ENCODE measurements at places on chromosomes 16 and 17. TPM values are rescaled to one million over a fixed set of nuclear protein-coding genes. Genes with fewer than 3 reads are reported as not detected.

- peaks cover 1% of the 10 kb centered on the region for H3K36me3 ChIP-seq
- H3K27me3 ChIP-seq, result peaks cover 44% of the 10 kb centered on the region
- peaks cover 15% of the 10 kb centered on the region for H3K4me1 ChIP-seq
- no peak for DNase-seq
- H3K4me3 ChIP-seq, result no peak overlapping the region
- H3K27ac ChIP-seq, result no peak overlapping the region
Observed at GRCh38 chr16:49854796-49855203, 1.1 kb downstream of the ZNF423 start.

TBX2 gene
- not detected for total RNA-seq

GRCh38 chr16:88691924-88692560, 5.7 kb upstream of the SNAI3 start:
- peak overlapping the region; percentile 52 for H3K4me3 ChIP-seq
- no peaks in the 10 kb centered on the region for H3K27me3 ChIP-seq
- peak overlapping the region; percentile 92 for H3K27ac ChIP-seq
- DNase-seq, result peak; percentile 62
- H3K36me3 ChIP-seq, result peaks cover 5% of the 10 kb centered on the region
- peaks cover 57% of the 10 kb centered on the region for H3K4me1 ChIP-seq

DNA sequence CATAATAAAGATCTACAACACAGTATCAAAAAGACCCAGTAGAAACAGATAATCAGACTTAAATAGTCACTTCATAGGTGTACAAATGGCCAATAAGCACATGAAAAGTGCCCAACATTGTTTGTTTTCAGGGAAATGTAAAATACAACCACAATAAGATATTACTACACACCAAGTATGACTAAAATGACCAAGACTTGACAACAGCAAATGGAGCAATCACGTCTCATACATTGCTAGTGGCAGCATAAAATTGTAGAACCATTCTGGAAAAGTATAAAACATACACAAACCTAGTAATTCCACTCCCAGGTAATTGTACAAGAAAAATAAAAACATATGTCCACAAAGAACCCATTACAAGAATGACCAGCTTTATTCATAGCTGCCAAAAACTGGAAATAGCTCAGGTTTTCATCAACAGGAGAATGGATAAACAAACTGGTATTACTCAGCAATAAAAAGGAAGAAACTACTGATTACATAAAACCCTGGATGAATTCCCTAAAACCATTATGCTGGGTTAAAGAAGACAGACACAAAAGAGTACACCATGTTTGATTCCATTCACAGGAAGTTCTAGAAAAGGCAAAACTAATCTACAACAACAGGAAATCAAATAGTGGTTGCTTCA, 85.6 kb downstream of the TTC19 start:
- H3K36me3 ChIP-seq, result peaks cover 62% of the 10 kb centered on the region
- no peaks in the 10 kb centered on the region for H3K27me3 ChIP-seq
- H3K4me3 ChIP-seq, result no peak overlapping the region

GRCh38 chr16:11868412-11868980, 17.2 kb upstream of the RSL1D1 start:
- no peak overlapping the region for H3K4me3 ChIP-seq
- peaks cover 27% of the 10 kb centered on the region for H3K36me3 ChIP-seq
- DNase-seq, result no peak
- H3K4me1 ChIP-seq, result no peaks in the 10 kb centered on the region
- H3K27ac ChIP-seq, result no peak overlapping the region

EFCAB13 gene
- total RNA-seq, result 4.6 TPM

GRCh38 chr16:55151561-55152305, 172.3 kb upstream of the IRX6 start:
- H3K4me1 ChIP-seq, result no peaks in the 10 kb centered on the region
- no peak for DNase-seq
- no peaks in the 10 kb centered on the region for H3K27me3 ChIP-seq
- no peaks in the 10 kb centered on the region for H3K36me3 ChIP-seq
- H3K27ac ChIP-seq, result no peak overlapping the region

DNA sequence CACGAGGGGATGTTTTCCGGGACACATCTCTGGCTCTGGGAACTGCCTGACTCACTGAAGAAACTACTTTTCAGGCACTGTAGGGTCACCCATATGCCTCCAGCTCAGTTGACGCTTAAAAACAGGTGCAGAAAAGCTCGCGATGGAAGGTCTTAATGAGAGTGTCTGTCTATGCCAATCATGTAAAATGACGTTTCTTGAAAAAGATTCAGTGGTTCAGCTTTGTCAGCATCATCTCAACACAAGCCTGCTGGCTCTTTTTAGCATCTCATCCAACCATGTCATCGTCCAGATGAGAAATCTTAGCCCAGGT, 27.5 kb downstream of the OR1D5 start:
- DNase-seq, result no peak
- no peak overlapping the region for H3K27ac ChIP-seq
- no peak overlapping the region for H3K4me3 ChIP-seq
- H3K4me1 ChIP-seq, result no peaks in the 10 kb centered on the region
- H3K27me3 ChIP-seq, result peaks cover 3% of the 10 kb centered on the region

CLEC19A gene
- total RNA-seq, result not detected

DNA sequence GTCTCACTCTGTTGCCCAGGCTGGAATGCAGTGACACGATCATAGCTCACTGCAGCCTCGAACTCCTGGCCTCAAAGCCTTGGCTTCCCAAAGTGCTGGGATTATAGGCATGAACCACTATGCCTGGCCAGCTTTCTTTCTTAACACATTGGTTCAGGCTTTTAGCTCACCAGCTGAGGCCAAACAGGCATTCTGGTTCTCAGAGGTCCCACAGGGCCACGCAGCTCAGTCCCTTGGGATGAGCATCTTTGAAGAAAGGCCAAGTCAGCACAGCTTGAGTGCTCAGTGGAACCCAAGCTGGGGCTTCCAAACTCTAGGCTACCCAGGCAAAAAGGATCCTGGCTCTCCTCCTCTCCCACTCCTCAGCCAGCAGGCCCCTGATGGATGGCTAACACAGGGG, 2.5 kb downstream of the PIK3R5 start:
- peak overlapping the region; percentile 99 for H3K4me3 ChIP-seq
- DNase-seq, result no peak
- H3K27me3 ChIP-seq, result no peaks in the 10 kb centered on the region
- peaks cover 81% of the 10 kb centered on the region for H3K4me1 ChIP-seq
- H3K36me3 ChIP-seq, result peaks cover 73% of the 10 kb centered on the region

TBC1D3I gene
- total RNA-seq, result 0.58 TPM

NPIPA8 gene
- total RNA-seq, result 0.58 TPM

Data from activated CD8-positive, alpha-beta T cell treated with anti-CD3 and anti-CD28 coated beads, Interleukin-2, amount 10 ng/mL, durations not matched to agents 7 days and 5 days (primary cell).